ENCODE measurements at places on chromosomes 2 and 18. TPM values are rescaled to one million over a fixed set of nuclear protein-coding genes. Genes with fewer than 3 reads are reported as not detected.

- H3K4me1 ChIP-seq, result peaks cover 14% of the 10 kb centered on the region
- DNase-seq, result peak; percentile 38
- H3K27ac ChIP-seq, result no peak overlapping the region
- no peaks in the 10 kb centered on the region for H3K36me3 ChIP-seq
These were observed 80.7 kb upstream of the ITGA4 start for GRCh38 chr2:181376442-181376841.

- no peaks in the 10 kb centered on the region for H3K4me1 ChIP-seq
- DNase-seq, result no peak
- no peak overlapping the region for H3K4me3 ChIP-seq
- H3K27me3 ChIP-seq, result no peaks in the 10 kb centered on the region
These were observed 20.1 kb upstream of the IGFBP5 start for GRCh38 chr2:216715402-216715974.

The CHMP1B gene
- total RNA-seq, result 67.4 TPM

DNA sequence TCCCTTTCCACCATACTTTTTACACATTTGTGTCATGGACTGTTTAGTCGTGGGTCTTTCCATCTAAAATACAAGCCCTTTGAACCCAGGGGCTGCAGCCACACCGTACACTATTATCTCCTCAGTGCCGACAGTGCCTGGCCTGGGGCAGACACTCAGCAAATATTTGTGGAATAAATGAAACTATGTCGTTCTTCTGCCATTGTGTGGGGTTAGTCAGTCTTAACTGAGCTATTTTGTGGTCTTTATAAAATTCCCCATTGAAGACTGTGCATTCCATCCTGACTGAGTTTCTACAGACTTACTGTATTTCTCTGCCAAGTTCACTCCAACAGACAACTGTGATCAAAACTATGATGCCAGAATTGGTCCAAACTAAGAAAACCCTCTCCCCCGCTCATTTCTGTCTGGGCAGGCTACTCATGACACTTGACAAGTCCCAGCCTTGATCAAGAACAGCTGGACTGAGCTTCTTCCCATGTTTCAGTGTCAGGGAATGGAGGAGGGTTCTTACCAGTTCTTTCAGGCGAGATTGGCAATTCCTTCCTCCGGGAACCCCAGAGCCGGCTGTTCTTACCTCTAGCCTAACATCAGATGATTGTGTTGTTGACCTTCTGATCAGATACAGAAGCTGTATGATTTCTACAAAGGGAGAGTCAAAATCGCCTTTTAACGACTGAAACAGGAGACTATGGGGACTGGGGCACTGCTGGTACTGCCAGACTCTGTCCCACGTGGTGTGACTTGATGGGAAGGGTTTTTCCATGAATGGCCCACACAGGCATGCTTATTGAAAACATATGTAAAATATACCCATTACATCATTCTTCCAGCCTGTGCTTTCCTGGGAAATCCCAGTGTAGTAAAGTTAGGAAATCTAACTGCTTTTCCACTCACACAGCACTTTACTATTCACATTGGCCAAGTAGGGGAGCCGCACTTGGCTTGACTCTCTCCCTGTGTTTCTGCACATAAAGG, 77.4 kb upstream of the NPAS2 start:
- no peak for DNase-seq
- H3K4me3 ChIP-seq, result no peak overlapping the region
- H3K27me3 ChIP-seq, result no peaks in the 10 kb centered on the region
- H3K4me1 ChIP-seq, result no peaks in the 10 kb centered on the region
- no peaks in the 10 kb centered on the region for H3K36me3 ChIP-seq

- H3K4me3 ChIP-seq, result no peak overlapping the region
- no peak overlapping the region for H3K27ac ChIP-seq
- no peak for DNase-seq
- no peaks in the 10 kb centered on the region for H3K4me1 ChIP-seq
These were observed 75.1 kb downstream of the SPRED2 start for GRCh38 chr2:65357095-65357958.

DNA sequence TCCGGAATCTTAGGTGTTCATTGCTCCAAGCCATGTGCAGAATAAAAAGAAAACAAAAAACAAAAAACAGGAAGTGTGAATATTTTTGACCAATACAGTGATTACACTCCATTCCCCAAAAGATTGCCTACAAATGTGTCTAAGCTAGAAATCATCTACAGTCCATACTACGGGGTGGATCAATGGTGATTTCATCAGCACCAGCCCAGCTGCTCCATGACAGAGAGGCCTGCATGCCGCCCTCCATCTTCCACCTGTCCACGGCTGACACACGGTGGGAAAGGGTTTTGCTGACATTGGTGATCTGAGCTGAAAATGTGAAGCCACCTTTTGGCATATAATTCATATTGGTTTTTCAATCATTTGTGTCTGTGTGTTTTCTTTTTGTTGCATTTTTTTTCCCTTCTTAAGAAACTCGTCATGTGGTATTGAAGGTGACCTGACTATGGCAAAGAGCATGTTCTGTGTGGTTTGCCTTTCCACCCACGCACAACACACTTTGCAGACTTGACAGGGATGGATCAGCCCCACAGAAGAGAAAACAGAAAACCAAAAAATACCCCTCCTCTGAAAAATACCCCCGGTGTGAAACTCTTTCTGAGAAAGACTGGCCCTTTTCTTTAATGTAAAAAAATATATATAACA, 533.1 kb downstream of the RNF144A start:
- H3K4me3 ChIP-seq, result no peak overlapping the region
- peak overlapping the region; percentile 68 for H3K27ac ChIP-seq
- peaks cover 54% of the 10 kb centered on the region for H3K4me1 ChIP-seq

DNA sequence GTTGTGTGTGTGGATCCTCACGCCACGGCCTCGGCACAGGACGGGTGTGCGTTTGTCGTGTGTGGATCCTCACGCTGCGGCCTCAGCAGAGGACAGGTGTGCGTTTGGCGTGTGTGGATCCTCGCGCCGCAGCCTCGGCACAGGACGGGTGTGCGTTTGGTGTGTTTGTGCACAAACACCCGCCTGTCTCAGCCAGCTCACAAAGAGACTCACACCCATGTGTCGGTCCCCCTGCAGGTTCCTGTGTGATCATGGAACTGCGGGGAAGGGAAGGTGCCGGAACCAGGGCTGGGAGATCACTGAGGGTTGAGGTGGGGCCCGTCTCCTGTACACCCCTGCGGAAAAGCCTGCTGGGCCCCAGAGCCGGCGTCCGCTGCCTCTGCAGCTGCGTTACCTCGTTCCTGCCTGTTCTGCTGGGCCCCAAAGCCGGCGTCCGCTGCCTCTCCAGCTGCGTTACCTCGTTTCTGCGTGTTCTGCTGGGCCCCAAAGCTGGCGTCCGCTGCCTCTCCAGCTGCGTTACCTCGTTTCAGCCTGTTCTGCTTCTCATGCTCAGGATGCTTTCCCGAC, 53.6 kb downstream of the CTDP1 start:
- H3K36me3 ChIP-seq, result peaks cover 92% of the 10 kb centered on the region
- H3K4me1 ChIP-seq, result no peaks in the 10 kb centered on the region
- no peaks in the 10 kb centered on the region for H3K27me3 ChIP-seq
- H3K4me3 ChIP-seq, result no peak overlapping the region
- H3K27ac ChIP-seq, result no peak overlapping the region
- no peak for DNase-seq

DNA sequence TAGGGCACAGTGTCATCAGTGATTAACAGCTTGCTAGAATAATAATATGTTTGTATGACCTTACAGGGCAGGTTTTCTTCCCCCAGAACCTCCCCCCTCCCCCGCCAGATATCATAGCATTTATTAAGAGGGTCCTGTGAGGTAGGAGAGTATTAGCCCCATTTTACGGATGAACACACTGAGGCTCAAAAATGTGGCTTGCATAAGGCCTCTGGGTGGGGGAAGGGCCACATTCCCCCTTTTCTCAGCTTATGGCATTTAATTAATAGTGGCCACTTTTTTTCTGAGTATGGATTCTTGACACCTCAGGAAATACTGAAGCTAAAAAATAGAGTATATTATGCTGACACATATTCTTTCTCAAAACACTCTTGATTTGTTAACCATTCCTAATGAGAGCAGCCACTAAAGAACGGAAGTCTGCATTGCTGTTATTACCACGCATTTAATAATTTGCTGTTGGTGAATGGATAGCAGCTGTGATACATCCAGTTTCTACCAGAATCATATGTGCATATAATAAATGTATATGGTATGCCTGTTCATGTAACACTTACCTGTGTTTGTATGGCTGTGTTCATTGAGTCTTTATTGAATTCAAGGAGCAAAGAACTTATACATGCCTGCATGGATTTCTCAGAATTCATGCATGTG, 3.0 kb downstream of the CTIF start:
- H3K4me1 ChIP-seq, result peaks cover 24% of the 10 kb centered on the region
- H3K27ac ChIP-seq, result no peak overlapping the region
- H3K27me3 ChIP-seq, result peaks cover 14% of the 10 kb centered on the region
- no peak overlapping the region for H3K4me3 ChIP-seq
- H3K36me3 ChIP-seq, result no peaks in the 10 kb centered on the region

The MYL1 gene
- total RNA-seq, result not detected

DNA sequence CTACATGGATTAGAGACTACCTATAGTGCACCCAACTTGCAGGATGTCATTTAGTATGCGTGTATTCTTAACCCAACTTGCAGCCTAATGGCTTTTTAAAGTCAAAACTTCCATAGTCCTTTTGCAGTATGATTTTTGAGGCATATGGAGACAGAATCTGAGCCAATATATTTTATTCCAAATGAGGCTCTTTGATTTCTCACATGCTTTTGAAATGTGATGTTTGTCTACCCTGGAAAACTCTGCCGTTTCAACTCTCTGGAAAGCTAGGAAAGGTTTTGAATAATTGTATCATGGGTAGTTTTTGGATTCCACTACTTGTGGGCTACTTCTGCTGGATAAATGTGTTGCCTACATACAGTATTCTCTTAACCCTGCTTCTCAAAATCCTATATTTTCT, 206.6 kb downstream of the ZNF385B start:
- H3K27me3 ChIP-seq, result no peaks in the 10 kb centered on the region
- no peak overlapping the region for H3K4me3 ChIP-seq
- no peak overlapping the region for H3K27ac ChIP-seq
- H3K36me3 ChIP-seq, result no peaks in the 10 kb centered on the region

DNA sequence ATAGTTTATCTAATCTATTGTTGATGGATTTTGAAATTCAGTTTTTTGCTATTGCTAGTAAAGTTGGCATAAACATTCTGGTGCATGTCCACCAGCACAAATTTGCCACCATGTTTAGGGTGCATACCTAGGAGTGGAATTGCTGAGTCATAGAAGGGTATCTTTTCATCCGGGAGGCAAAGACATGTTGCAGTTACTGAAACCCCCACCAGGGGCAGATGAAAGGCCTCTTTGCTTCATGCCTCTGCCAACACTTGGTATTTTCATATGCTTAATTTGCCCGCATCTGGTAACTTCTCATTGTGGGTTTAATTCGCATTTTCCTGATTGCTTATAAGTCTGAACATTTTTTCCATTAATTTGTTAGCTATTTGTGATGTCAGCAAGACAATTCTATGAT, 8.2 kb downstream of the DCC start:
- H3K27me3 ChIP-seq, result no peaks in the 10 kb centered on the region
- H3K36me3 ChIP-seq, result no peaks in the 10 kb centered on the region
- no peak for DNase-seq
- H3K4me3 ChIP-seq, result no peak overlapping the region
- H3K4me1 ChIP-seq, result no peaks in the 10 kb centered on the region

GRCh38 chr18:48545757-48546321, 7.0 kb downstream of the CTIF start:
- H3K4me3 ChIP-seq, result no peak overlapping the region
- peaks cover 4% of the 10 kb centered on the region for H3K4me1 ChIP-seq
- no peak overlapping the region for H3K27ac ChIP-seq
- H3K36me3 ChIP-seq, result no peaks in the 10 kb centered on the region
- H3K27me3 ChIP-seq, result peaks cover 13% of the 10 kb centered on the region

GRCh38 chr18:13545514-13545913, 180.8 kb downstream of the FAM210A start:
- H3K27ac ChIP-seq, result no peak overlapping the region
- H3K27me3 ChIP-seq, result no peaks in the 10 kb centered on the region
- H3K36me3 ChIP-seq, result peaks cover 29% of the 10 kb centered on the region
- no peak overlapping the region for H3K4me3 ChIP-seq

GRCh38 chr2:65425276-65425675, 7.1 kb downstream of the SPRED2 start:
- DNase-seq, result no peak
- H3K27me3 ChIP-seq, result peaks cover 4% of the 10 kb centered on the region
- no peak overlapping the region for H3K27ac ChIP-seq
- H3K36me3 ChIP-seq, result no peaks in the 10 kb centered on the region
- H3K4me1 ChIP-seq, result peaks cover 7% of the 10 kb centered on the region

DNA sequence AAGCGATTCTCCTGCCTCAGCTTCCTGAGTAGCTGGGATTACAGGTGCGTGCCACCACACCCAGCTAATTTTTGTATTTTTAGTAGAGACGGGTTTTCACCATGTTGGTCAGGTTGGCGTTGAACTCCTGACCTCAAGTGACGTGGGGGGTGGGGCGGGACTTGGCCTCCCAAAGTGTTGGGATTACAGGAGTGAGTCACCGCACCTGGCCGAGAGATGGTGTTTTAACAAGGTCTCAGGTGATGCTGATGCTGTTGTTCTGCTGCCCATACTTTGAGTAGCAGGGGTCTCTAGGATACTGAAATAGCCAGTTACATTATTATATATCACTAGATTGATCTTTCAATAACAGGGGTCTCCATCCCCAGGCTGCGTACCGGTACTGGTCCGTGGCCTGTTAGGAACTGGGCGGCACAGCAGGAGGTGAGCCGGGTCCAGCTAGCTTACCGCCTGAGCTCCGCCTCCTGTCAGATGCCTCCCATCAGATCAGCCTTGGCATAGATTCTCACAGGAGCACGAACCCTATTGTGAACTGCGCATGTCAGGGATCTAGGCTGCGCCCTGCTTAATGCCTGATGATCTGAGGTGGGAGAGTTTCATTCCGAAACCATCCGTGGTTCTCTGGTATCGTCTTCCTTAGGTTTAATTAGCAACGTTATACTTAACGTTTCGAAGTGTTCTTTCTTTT, 48.3 kb upstream of the SLC38A11 start:
- no peaks in the 10 kb centered on the region for H3K27me3 ChIP-seq
- DNase-seq, result no peak
- H3K27ac ChIP-seq, result no peak overlapping the region
- no peaks in the 10 kb centered on the region for H3K4me1 ChIP-seq
- no peak overlapping the region for H3K4me3 ChIP-seq

DNA sequence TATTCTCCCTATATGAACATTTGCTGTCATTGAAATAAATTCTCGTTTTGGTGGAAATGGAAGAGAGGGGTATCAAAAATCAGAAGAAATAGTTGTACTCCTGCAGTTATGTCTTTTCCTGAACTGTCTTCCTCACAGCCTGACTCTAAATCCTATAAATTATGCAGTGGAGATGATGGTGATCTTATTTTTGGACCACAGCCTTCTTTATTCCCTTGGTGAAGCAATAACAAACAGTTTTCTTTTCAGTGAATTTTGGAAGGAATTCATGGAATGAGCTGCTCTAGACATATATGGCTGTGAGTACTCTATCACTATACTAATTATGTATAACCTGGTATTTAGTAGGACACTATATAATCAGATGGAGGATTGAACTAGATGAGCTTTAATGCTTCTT, 1.7 kb upstream of the SLC25A12 start:
- no peak overlapping the region for H3K27ac ChIP-seq
- no peak for DNase-seq
- H3K27me3 ChIP-seq, result no peaks in the 10 kb centered on the region
- H3K4me1 ChIP-seq, result peaks cover 6% of the 10 kb centered on the region
- peaks cover 6% of the 10 kb centered on the region for H3K36me3 ChIP-seq
- no peak overlapping the region for H3K4me3 ChIP-seq

GRCh38 chr2:109089602-109090300, 39.3 kb upstream of the SH3RF3 start:
- peaks cover 4% of the 10 kb centered on the region for H3K4me1 ChIP-seq
- no peaks in the 10 kb centered on the region for H3K27me3 ChIP-seq
- no peaks in the 10 kb centered on the region for H3K36me3 ChIP-seq
- no peak overlapping the region for H3K4me3 ChIP-seq
- no peak for DNase-seq

The GPR45 gene
- not detected for total RNA-seq

All from CD4-positive, alpha-beta T cell (primary cell).